Progenitor cell of endocrine pancreas (in vitro differentiated cells): ENCODE measurements at places on chromosomes 11 and 22.

GRCh38 chr22:47221840-47222615, 459.6 kb downstream of the TBC1D22A start:
- DNase-seq, result peak; percentile 0

- no peak for DNase-seq
These were observed 199.6 kb downstream of the CEP164 start for GRCh38 chr11:117527271-117527670.

DNA sequence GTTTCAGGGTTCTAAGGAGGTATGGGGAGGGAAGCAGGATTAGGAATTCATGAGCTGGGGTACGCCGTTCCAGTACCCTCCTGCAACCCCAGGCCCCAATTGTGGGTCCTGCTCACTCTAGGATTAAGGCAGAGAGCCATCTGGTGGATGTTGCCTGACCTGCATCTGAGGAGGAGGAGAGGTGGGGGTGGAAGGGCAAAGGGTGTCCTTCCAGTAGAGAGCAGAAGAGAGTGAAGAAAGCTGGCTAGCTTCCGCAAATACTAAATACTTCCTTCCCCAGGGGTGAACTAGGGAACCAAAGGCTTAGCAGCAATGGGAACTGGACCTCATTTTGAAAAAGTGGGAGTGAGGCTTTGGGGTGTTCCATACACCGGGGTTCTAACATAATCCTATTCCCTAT, 10.6 kb downstream of the LRRC51 start:
- DNase-seq, result peak; percentile 43

- DNase-seq, result no peak
These were observed at the start of gene EPS8L2 for GRCh38 chr11:705646-706438. Gene EPS8L2, plus strand, starts transcription at chr11:706231. Its CDS starts 3,177 bp downstream, at chr11:709408.
